LHCN-M2 (cell line): ENCODE measurements at places on chromosomes 6 and 20. TPM values are rescaled to one million over a fixed set of nuclear protein-coding genes. Genes with fewer than 3 reads are reported as not detected.

The SYNDIG1 gene
- 0.06 and 0.11 TPM in 2 replicates for total RNA-seq

- no peak for DNase-seq
Measured at GRCh38 chr20:63035603-63036185, 28.9 kb upstream of the BHLHE23 start.

DNA sequence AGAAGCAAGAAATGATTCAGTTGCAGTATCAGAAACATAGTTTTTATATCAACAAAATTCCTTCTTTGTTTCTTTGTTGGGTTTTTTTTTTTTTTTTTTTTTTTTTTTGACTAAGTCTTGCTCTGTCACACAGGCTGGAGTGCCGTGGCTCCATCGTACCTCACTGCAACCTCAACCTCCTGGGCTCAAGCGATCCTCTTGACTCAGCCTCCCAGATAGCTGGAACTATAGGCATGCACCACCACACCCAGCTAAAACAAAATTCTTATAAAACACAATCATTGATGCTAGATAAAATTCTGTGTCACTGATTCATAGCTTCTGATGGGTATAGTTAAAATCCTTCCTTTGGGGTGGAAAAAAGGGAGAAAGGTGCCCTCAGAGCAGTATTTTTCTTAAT is 110.3 kb upstream of the TNFAIP3 start:
- no peak for DNase-seq

DNA sequence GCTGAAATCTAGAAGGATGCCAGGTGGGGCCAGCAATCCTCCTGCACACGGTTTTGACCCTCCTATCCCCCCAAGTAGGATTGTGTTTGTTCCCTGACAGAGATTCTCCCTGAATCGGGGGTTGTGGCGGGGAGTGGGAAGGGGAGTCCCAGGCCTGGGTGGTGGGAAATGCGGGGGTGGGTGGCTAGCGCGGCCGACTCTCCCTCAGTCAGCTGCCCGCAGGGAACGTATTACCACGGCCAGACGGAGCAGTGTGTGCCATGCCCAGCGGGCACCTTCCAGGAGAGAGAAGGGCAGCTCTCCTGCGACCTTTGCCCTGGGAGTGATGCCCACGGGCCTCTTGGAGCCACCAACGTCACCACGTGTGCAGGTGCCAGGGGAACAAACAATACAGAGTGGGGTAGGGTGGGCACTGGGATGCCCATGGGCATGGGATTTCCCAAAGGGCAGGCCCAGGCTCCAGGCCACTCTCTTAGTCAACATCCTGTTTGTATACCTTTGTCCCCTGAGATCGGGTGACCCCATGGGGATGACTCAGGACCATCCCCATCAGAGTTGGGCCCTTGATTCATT is 16.1 kb upstream of the ZNF76 start:
- no peak for DNase-seq
